ENCODE measurements at places on chromosomes 4 and X.

GRCh38 chr4:15255537-15255936, 172.3 kb upstream of the C1QTNF7 start:
- DNase-seq, result no peak

DNA sequence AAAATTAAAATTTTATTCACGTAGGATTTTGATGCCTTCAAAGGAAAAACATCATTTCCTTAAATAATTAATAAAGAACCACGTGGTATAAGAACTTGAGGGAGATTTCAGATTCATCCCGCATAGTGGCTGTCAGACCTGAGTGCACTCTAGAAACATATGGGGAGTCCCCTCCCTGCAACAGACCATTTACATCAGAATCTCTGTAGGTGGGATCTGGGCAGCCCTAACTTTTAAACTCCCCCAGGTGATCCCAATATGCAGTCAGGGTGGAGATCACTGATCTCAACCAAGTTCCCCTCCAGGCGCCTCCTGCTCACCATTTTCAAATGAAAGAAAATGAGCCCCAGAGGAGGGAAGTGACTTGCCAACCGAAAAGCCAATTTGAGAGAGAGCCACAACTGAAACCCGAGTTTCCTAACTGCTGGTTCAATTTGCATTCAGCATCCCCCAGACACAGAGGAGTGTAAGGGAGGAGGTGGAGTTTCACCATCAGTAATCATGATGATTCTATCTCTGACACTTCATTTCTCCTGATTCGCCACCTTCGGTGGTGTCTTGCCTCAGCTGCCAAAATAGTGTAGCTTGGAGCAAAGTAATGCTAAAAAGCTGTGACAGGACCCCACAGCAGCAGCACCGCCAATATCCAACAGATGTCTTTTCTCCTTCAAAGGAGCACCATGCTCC, 11.4 kb downstream of the RNF150 start:
- DNase-seq, result no peak

DNA sequence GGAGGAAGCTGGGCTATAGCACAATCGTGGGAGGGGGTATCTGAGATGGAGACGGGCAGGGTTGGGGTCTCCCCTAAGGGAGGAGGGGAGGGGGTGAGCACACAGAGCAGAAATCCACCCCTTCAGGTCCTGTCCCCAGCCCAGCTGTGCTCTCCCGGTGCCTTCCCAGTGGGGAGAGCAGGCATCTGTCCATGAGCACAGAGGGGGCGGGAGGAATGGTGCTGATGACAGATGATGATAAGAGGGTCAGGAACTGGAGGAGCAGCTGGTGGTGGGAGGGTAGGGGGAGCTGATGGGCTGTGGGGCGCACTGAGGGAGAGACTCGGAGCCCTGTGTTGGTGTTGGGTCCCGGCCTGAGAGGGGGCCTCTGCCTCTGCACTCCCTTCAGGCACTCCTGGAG, 8.6 kb downstream of the ATP2B3 start:
- DNase-seq, result no peak

GRCh38 chr4:100843910-100844309, 326.1 kb upstream of the EMCN start:
- no peak for DNase-seq

- DNase-seq, result no peak
These were observed 86.0 kb downstream of the PJA1 start for GRCh38 chrX:69079268-69079667.

GRCh38 chr4:127586922-127587571, 45.7 kb upstream of the INTU start:
- DNase-seq, result no peak

DNA sequence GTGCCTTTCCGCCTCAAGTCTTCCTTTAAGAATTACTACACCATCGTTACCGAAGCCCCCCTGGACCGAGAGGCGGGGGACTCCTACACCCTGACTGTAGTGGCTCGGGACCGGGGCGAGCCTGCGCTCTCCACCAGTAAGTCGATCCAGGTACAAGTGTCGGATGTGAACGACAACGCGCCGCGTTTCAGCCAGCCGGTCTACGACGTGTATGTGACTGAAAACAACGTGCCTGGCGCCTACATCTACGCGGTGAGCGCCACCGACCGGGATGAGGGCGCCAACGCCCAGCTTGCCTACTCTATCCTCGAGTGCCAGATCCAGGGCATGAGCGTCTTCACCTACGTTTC, 2.2 kb downstream of the PCDH10 start:
- no peak for DNase-seq

GRCh38 chr4:58807843-58808615, 1697.8 kb upstream of the IGFBP7 start:
- DNase-seq, result no peak

GRCh38 chrX:2147928-2148327, 352.8 kb downstream of the DHRSX start:
- no peak for DNase-seq

- DNase-seq, result no peak
These were observed 4.2 kb upstream of the EFNB1 start for GRCh38 chrX:68824565-68825125.

GRCh38 chr4:42690537-42690936, 33.6 kb upstream of the ATP8A1 start:
- no peak for DNase-seq

DNA sequence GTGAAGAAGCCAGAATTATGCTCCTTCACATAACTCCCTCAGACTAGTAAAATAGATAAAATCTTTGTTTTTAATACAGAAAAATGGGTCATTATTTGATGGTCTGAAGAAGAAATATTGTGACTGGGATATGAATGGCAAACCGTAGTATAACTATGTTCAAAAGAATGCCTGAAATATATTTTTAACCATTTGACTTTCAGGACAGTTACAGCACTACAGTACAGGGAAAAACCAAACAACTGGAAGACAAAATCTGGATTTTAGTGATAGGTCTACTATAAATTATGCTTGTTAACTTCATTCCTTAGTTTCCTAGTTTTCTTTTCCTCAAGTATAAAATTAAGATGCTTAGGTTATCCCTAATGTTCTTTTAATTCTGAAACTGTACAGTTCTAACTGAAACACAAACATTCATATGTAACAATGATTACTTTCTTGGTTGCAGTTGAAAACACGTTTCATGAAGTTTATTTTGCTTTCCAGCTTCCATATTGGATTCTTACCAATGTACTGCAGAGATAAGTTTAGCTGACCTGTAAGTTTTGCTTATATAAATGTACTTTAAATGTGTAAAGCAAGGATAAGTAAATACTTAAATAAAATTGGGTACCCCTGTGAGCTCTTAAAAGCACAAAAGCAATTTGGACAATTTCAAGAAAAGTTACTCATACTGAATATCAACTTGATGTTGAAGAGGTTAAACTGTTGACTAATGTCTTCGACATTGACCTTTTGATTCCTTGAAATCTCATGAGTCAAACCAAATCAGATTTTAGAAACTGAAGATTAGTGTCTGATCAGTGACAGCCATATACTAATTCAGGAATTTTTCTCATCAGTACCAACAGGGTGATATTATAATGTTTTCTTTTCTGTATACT, 895 bp downstream of the AFP start:
- no peak for DNase-seq

DNA sequence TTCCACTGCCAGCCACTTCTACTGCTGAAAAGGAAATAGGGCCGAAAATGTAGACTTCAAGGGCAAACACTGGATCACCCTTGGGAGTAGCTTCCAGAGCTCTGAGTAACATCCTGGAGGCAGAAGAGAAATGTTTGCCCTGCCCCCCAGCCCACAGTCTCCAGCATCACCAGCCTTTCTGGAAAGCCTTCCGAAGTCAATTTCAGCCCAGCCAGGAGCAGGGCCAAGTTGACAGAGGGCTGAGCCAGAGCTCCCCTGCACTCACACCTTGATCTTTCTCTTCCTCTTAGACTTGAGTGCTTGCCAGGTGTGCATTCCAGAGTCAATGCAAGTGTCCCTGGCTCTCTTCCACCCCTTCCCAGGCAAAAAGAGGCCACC, 35.2 kb downstream of the SLC25A5 start:
- DNase-seq, result no peak

DNA sequence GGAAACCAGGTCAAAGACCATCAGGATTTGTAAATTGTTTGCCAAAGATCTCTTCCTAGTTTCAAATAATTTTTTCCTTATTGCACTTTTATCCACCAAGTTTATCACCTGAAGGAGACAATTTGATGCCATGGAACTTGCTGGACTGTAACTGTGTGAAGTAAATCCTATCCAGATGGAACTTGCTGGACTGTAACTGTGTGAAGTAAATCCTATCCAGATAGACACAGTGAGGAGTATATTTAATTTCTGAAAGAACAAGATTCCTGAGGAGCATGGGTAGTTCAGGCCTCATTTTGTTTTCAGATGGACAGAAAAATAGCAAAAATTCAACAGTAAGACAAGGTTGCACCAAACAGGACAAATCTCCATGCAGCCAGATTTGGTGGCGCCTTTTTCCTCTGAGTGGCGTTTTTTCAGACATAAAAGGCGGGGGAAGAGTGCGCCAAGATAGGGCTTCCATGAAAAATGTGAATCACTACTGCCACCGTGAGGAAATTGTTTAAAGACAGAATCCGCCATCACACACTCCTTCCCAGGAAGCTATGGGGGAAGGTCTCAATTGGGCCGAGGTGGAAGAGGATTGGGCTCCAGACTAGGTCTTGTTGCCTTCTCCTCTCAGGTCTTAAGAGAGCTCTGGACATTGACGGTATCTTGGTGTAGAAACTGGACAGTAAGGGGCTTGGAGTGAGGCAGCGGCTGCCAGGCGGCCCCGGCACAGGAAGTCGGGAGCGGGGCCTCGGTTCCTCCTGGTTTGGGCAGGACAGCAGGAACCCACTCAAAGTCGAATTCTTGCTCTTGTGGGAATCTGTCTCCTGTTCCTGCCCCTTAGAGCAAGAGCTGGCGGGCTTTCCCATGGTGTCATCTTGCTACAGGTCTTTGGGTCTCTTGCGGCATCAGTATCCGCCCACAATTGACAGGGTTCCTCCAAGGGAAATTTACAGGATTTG, 234.7 kb downstream of the OR13H1 start:
- no peak for DNase-seq

- no peak for DNase-seq
These were observed 774.0 kb upstream of the POU3F4 start for GRCh38 chrX:82734140-82734539.

- DNase-seq, result no peak
These were observed 323.2 kb upstream of the PCDH7 start for GRCh38 chr4:30396772-30397475.

DNA sequence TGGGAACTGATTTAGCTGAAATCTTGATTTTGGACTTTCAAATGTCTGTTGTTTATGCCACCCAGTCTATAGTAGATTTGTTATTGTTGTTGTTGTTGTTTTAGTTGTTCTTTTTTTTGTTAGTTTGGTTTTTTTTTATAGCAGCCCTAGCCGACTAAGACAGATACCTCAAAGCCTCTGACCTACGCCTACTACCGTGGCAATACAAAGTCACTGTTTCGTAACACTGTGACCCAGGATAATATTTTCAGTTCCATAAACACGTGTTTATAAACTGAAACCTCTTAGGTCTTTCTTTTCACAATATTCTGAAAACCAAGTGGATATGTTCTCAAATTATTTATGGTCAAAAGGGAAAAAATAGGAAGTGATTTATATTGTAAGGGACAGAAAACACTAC, 32.8 kb downstream of the VCX2 start:
- DNase-seq, result no peak

- no peak for DNase-seq
These were observed 480.5 kb upstream of the FSTL5 start for GRCh38 chr4:162644346-162644745.

DNA sequence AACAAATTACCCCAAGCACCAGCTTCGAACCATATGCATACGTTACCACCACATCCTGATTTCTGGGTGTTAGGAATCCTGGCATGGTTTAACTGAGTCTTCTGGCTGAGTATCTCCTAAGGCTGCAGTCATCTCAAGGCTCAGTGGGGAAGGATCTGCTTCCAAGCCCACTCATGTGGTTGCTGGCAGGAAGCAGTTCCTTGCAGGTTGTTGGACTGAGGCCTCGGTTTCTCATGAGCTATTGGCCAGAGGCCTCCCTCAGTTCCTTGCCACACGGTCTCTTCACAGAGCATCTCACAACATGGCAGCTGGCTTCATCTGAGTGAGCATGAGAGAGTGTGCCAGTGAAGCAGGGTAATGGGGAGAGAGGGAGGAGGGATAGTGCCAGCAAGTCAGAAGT, 96.1 kb upstream of the MTM1 start:
- DNase-seq, result no peak

GRCh38 chr4:110396963-110397362, 79.0 kb upstream of the ENPEP start:
- DNase-seq, result no peak

GRCh38 chr4:3501126-3501824, 30.9 kb downstream of the LRPAP1 start:
- no peak for DNase-seq

- no peak for DNase-seq
These were observed 378.3 kb downstream of the GBA3 start for GRCh38 chr4:23070848-23071570.

DNA sequence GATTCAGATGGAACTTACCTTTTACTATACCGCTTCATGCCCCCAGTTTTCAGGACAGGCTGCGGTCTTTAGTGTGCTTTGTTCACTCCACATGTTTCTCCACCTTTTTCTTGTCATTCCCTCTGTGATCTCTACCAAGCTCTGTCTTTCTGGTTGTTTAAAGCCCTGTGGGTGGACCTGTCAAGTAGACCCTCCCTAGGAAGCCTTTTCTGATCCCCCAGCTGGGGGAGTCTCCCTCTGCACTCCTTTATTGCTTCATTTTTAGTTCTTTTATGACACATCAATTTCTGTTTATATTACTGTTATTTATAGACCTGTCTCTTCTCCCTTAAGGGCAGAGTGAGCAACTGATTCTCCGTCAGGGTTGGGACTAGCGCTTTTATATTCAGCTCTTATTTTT, 150.2 kb downstream of the C4orf33 start:
- no peak for DNase-seq

DNA sequence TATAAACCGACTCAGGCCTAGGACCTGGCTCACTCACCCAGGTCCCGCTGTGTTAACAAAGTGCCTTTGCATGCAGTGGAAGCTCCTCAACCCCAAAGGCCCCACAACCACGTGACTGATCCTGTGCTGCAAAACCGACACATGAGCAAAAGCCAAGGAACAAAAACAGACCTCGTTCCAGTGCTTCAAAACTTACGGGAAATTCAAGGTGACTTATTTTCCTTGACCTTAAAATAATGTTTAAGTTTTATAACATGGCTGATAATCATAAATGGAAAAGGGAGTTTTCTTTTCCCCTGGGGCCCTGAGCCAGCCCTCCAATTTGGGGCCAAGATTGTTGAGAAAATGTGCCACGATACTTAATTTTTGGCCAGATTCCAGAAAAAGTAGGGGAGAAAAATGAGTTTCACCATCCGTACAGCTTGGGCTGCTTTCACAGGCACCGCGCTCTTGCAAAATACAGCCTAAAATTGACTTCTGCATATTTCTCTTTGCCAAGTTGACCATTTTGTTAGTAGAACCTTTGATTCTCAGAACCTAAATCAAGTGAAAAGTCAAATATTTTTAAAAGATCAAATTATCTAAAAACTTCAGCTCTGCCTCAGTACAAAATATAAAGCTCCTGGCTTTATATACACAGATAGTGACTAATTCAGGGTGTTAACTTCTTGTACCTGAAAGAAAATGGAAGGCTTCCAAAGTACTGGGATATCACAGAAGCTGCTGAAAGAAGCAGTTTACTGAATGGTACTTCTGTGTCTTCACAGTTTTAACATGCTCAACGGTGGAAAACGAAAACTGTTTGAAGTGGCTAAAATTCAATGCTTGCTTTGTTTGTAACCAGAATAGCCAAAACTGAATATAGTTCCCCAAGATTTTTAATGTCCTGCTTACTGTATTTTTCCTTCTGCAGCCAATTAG, 93.8 kb downstream of the APBB2 start:
- DNase-seq, result no peak
